Stimulated activated CD8-positive, alpha-beta memory T cell treated with anti-CD3 and anti-CD28 coated beads, Interleukin-7, amount 100 ng/mL, for 24 hours (primary cell): ENCODE measurements at places on chromosomes 6 and 20.
A peak's percentile ranks its signal among the peaks of the same experiment; 100 is the strongest.

GRCh38 chr6:14500809-14501208 is 383.2 kb downstream of the CD83 start:
- no peak for DNase-seq

- no peak for DNase-seq
Measured at GRCh38 chr6:56657354-56657753, 14.7 kb upstream of the DST start.

DNA sequence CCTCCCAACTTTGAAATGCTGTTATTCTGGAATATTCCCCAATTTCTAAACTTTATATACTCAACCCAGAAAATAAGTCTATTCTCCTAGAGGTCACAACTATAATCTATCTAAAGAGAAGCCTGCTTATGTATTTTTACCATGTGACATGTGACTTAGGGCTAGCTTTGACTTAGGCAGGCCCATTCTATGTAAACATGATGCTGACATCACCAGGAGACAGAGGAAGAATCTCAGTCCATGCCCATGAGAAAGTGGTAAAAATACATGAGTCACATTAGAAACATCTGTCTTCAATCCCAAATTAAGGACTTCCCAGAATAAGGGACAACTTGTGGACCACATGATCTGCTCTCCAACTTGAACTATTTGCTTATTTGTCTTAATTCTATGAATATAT is 113.6 kb upstream of the ID4 start:
- no peak for DNase-seq

DNA sequence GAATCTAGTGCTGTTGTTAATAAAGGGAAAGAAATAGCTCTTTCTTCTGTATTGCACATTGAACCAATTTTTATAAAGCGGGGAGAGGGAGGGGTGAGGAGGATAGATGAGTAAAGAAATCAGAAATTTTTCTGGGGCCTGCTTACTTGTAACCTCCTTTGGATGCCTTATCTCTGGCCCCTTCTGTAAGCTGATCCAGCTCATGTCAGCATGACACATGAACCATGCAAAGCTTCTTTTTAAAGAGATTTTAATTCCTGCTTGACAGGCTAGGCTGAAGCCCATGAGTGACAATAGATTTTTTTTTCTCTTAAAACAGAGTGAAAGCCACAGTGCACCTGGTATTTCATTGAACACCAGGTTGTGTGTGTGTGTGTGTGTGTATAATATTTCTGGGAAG is 325.3 kb downstream of the PRL start:
- DNase-seq = no peak

DNA sequence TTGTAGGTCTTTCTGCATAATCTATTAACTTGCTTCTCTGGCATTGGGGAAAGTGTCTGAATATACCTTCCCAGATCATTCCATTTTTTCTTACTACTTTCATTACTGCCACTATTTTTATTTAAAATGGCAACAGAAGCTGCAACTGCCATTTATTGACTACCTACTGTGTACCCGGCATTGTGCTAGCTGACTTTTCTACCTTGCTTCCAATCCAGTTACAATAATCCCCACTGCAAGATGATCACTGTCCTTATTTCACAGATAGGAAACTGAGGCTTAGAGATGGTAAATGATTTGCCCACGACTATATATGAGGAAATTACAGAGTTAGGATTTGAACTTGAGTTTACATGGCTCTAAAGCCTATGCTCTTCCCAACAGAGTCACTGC is 129.0 kb downstream of the MAP3K7 start:
- DNase-seq = no peak

DNA sequence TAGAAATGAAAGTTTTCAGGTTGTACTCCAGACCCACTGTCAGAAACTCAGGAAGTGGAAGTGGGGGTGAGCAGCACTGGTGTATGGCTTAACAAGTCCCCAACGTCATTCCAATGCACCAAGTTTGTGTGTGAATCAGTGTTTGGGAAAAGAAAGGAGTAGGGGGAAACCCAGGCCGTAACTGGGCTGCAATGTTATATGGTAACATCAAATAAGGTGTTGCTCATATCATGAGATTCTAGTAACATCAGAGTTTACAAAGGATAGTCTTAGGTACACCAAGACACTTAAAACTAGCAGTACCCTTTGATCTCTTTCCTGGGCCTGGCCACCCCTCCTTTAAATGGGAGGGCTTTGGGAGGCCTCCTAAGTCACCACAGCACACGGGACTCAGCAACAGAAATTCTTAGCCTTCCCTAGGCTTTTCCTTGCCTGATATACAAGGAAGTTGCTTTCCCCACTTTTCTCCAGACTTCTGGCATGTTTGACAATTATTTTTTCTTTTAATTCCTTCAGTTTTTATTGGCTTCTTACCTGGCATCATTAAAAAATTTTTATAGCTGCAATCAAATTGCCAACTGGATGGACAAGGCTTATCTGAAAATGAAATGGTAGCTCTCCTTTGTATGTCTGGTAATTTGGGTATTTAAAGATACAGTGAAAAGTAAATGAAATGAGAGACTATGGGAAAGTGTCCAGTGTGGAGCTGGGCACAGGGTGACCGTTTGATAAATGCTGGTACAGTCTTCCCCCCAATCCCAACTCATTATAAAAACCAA is 15.1 kb downstream of the E2F3 start:
- DNase-seq = no peak

- no peak for DNase-seq
Measured at GRCh38 chr20:362271-363254, 15.7 kb downstream of the NRSN2 start.

- DNase-seq = no peak
Measured at GRCh38 chr20:31570735-31571617, 34.1 kb upstream of the ID1 start.

DNA sequence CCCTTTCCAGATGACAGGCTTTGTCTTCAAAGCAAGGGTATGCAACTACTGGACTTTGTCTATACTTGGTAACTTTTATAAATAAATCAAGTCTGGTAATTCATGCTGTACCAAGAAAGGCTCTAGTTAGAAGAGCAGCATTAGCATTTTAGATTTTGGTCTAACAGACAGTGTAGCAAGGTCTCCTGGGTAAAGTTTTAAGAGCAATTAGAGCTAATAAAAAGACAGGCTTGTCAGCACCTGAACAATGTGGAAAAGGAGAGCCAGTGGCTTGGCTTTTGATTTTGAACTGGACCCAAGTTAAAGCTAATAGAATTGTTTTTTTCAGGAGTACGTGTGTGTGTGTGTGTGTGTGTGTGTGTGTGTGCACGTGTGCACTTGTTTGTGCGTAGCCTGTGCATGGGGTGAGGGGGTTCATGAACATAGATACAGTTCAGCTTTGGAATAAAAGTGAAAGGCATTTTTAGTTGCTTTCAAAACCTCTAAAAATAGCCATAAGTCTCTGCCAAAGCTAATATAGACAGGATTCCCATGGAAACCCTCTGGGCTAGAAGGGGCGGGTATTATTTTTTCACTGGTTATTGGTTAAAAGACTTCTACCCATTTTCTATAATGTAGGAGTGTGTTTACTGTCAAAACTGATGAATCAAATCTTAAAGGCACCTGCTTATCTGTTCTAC is 138.4 kb downstream of the KCNQ5 start:
- no peak for DNase-seq

DNA sequence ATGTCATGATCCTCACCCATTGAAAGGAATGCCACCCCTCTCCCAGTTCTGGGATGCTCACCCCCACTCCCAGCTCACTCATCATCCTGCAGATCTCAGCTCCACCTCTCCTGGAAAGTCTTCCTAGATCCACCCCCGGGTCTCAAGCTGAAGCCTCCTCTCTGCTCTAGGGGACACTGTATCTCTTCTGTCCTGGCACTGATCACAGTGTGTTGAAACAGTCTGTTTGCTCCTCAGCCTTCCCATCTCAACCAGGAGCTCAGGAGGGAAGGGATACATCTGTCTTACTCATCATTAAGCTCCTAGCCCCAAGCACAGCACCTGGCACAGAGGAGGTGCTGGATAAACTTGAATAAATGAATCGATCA is 80.1 kb downstream of the MRPL14 start:
- DNase-seq = no peak

GRCh38 chr6:54827010-54827409 is 19.6 kb upstream of the FAM83B start:
- DNase-seq = no peak

GRCh38 chr6:47135772-47136171 is 93.6 kb upstream of the ADGRF1 start:
- DNase-seq = no peak

DNA sequence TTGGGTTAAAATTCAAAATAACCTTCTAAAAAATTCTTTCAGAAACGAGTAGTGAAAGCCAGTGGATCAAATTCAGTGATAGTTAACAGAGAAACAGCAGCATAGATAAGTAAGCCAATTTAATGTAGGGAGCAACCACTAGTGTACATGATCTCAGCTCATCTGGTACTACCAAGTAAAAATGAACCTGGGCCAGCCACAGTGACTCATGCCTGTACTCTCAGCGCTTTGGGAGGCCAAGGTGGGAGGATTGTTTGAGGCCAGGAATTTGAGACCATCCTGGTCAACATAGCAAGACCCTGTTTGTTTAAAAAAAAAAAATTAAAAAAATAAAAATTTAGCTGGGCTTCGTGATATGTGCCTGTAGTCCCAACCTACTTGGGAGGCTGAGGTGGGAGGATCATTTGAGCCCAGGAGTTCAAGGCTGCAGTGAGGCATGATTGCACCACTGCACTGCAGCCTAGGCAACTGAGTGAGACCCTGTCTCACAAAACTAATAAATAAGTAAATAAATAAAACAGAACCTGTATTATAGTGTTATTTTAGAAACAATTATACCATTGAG is 32.4 kb downstream of the CBFA2T2 start:
- no peak for DNase-seq

GRCh38 chr20:10433623-10434466 is at the start of gene MKKS:
Gene MKKS (minus strand): TSS chr20:10434222. CDS start chr20:10413514, 20,708 bp downstream.
- peak; percentile 73 for DNase-seq

DNA sequence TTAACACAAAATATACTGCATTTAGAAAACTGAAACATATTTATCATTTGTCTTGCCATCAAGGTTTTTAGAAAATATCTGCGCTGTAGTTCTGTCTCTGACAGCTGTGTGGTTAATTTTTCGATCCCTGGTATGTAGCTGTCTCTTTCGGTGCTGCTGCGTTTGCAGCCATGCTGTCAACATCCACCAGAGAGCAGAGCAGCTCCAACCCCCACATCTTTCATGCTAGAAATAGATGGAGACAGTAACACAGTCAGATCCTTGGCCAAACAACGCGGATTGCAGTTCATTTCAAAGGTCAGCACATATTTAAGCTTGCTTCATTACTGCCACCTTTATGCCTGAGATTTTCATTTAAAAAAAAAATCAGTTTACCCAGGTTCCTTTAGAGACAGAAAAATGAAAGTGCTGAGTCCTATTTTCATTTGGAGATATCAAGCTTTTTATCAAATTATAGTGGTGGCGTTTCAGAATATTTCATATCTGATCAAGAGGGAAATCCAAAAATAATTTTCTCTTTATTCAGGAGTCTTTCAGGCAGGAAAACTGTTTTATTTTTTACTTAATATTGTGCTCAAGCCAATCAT is 157.7 kb upstream of the MMS22L start:
- DNase-seq = no peak

GRCh38 chr20:19344341-19344740 is 131.9 kb downstream of the SLC24A3 start:
- no peak for DNase-seq

DNA sequence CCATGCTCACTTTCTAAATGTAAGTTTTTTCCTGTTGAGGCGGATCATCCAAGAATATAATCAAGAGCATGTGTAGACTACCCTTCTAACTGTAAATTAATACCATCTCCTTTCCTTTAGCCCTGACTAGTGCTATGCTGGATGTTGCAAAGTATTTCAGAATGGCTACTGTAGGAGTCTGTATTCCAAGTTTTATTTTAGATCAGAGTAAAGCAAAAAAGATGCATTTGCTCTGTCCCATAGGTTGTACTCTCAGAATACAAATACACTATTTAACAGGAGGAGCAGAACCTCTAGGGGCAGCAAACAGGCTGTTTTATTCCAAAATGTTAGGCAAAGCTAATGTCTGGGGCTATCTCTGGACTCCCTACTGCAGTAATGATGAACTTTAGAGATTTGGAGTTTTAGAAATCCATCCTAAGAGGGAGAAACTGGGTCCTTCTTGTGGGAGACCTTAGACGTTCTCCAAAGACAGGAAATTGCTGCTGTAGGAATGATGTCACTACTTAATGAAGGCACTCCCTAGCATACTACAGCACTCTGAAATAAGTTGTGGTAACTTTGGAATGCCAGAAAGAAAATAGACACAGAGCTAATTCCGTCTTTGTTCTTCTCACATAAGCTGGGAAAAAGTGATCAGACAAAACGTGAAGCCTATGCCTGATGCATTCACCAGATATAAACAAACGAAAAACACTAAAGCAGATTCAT is 392.4 kb upstream of the HS3ST5 start:
- no peak for DNase-seq
